Osteocyte (in vitro differentiated cells): ENCODE measurements at places on chromosomes 16 and 17. TPM values are rescaled to one million over a fixed set of nuclear protein-coding genes. Genes with fewer than 3 reads are reported as not detected.

DNA sequence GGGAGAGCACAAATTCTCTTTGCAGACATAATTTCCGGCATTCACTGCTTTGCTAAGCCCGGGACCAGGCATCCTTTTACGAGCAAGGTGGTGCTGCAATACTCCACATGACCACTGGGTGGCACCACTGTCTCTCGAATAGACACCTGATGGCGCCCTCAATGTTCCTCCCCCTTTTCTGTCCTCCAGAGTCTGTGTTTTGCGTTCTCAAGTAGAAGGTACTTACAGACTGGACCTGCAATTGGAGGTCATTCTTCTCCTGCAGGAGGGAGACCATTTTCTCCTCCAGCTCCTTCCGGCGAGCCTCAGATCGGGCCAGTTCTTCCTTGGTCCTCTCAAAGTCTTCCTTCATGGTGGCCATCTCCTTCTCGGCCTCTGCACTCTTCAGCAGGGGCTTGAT is 45.2 kb downstream of the MYH13 start:
- no peak overlapping the region for H3K27ac ChIP-seq
- H3K27me3 ChIP-seq = no peaks in the 10 kb centered on the region
- H3K4me3 ChIP-seq = no peak overlapping the region
- no peaks in the 10 kb centered on the region for H3K36me3 ChIP-seq
- H3K4me1 ChIP-seq = no peaks in the 10 kb centered on the region

The ICAM2 gene
- total RNA-seq = not detected in 2 replicates

The ALOX15 gene
- not detected in 2 replicates for total RNA-seq

The IL17C gene
- total RNA-seq = not detected in 2 replicates

DNA sequence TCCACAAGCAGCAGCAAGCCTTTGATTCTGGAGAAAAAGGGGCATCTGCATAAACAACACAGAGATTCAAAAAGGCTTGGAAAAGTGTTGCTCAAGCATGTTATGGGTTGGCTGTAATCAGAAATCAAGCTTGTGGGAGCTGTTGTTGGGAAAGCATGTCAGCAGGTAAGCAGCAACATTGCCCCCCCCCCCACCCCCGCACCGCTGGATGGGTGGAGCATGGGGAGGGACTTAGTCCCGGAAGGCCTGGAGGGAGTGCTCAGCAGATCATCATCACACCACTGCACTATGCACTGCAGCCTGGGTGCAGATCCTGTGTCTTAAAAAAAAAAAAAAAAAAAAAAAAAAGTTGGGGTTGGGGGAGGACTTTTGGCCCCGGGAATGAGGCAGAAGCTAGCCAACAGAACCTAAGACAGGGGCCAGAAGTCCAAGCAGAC is 16.8 kb upstream of the AKAP1 start:
- no peak overlapping the region for H3K4me3 ChIP-seq
- no peak overlapping the region for H3K27ac ChIP-seq
- no peak for DNase-seq
- peaks cover 16% of the 10 kb centered on the region for H3K27me3 ChIP-seq
- peaks cover 16% of the 10 kb centered on the region for H3K4me1 ChIP-seq

DNA sequence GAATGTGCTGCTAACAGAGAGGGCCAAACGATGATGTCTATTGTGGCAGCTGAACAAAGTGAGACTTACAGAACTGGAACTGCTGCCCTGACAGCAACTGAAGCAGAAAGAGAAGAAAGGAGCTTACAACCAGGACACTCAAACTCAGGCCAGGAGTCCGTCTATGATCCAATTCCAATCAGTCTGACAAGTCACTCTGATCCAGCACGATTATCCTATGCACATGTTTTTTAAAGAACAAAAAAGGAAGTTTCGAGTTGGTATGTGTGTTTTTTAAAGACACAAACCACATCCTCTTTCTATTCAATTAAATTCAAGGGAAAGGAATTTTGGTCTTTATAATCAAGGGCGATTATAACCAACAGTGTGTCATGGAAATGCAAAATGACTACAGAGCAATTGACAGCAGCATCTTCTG is 42.4 kb upstream of the MTMR4 start:
- no peak overlapping the region for H3K27ac ChIP-seq
- no peaks in the 10 kb centered on the region for H3K4me1 ChIP-seq
- H3K36me3 ChIP-seq = no peaks in the 10 kb centered on the region

DNA sequence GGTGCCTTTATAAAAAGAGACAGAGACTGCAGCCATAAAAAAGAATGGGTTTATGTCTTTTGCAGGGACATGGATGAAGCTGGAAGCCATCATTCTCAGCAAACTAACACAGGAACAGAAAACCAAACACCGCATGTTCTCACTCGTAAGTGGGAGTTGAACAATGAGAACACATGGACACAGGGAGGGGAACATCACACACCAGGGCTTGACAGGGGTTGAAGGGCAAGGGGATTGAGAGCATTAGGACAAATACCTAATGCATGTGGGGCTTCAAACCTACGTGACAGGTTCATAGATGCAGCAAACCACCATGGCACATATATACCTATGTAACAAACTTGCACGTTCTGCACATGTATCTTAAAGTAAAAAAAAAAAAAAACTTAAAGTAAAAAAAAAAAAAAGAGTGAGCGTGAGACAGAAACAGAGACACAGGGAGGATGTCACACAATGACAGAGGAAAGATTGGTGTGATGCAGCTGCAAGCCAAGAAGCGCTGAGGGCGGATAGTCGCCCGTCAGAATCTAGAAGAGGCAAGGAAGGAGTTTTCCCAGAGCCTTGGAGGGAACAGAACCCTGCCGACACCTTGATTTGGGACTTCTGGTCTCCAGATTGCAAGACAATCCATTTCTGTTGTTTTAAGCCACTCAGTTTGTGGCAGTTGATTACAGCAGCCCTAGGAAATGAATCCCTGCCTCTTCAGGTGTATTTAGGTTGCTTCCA is 27.4 kb upstream of the TNS4 start:
- no peak overlapping the region for H3K4me3 ChIP-seq
- no peak overlapping the region for H3K27ac ChIP-seq
- no peak for DNase-seq
- H3K36me3 ChIP-seq = peaks cover 6% of the 10 kb centered on the region

The C1QTNF8 gene
- not detected in 2 replicates for total RNA-seq

DNA sequence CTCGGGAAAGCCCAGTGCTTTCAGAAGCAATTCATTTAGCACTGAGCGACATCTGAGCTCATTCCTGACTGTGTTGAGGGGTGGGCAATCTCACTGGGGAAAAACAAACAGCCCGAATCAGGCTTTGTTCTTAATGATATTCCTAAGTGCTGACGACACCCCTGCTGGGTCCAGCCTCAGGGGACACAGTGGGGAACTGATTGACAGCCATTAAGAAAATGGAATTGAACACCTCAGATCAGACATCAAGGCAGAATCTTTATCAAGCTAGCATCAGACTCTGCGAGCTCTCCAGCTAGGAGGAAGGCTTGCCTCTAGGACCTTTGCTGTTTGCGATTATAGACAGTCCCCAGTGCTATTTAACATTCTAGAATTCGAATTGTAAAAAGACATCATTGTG is 22.5 kb upstream of the LYRM9 start:
- no peak overlapping the region for H3K4me3 ChIP-seq
- H3K36me3 ChIP-seq = no peaks in the 10 kb centered on the region
- no peak overlapping the region for H3K27ac ChIP-seq

The NSF gene
- total RNA-seq = 48.0 and 48.8 TPM in 2 replicates

GRCh38 chr17:20094777-20095176 is 85.6 kb downstream of the SPECC1 start:
- peaks cover 41% of the 10 kb centered on the region for H3K4me1 ChIP-seq
- no peaks in the 10 kb centered on the region for H3K36me3 ChIP-seq
- no peak overlapping the region for H3K4me3 ChIP-seq

DNA sequence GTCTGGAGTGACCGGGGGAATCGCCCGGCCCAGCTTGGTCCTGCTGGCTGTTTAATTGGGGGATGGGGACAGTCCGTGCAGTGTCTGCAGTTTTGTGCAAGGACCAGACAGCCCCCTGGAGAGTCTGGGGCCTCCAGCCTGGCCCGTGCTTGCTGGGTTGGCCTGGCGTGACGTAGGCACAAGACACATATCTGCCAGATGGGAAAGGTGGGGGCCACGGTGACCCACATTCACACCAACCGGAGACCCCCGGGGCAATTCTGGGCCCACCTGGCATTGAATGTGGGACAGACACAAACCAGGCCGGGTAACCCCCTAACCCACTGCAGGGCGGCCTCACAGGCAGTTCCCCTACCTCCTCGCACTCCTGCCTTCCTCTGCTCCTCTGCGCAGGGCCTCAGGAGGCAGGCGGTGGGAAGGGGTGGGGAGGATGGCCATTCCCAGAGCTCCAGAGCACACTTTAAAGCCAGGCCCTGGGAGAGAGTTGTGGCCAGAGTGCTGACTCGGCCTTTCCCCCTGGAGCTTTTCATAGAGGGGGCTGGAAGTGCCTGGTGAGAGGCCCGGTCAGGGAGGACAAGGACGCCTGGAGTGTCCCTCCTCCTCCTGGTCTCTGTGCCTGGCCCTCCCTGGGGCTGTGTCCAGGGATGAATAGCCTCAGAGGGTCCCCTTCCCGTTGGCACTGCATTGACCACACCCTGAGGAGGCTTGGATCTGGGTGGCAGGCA is 1.5 kb downstream of the MRC2 start:
- H3K4me1 ChIP-seq = peaks cover 62% of the 10 kb centered on the region
- H3K27me3 ChIP-seq = no peaks in the 10 kb centered on the region
- DNase-seq = peak; percentile 88

DNA sequence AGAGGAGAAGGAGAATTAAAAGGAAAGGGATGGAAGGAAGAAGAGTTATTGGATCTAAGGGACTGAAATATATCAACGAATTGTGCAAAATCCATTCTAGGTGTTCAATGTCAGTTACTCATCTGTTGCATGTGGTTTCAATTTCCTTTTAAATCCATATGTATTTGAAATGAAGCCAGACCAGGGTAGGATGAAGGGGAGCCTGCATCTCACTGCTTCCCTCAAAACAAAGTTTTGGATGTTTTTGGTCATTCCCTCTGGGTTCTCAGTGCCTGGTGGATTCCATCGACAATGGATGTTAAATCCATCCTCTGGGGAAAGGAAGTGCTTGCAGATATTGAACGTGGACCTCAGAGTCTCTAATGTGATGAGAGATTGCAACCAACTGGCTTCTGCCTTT is 103.5 kb upstream of the XYLT1 start:
- H3K4me1 ChIP-seq = no peaks in the 10 kb centered on the region
- H3K36me3 ChIP-seq = no peaks in the 10 kb centered on the region
- H3K27me3 ChIP-seq = no peaks in the 10 kb centered on the region
- no peak overlapping the region for H3K27ac ChIP-seq
- no peak overlapping the region for H3K4me3 ChIP-seq
- DNase-seq = no peak

The CCL1 gene
- not detected in 2 replicates for total RNA-seq

DNA sequence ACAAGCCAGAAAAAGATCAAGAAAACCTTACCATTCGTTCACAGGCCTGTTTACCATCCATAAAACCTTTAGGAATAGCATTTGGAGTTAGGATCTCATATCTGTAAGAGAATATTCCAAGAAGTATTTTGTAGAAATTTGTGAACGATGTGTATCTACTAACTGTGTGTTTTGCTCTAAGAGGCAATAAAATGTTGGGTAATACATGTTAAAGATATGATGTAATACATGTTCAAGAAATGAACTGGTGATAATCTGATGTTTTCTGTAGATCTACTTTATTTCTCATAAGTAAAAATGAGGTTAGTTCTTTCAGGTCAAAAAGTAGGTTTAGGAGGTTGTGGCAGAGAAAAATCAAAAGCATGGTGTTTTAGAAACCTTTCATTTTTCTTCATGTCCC is 83.2 kb downstream of the NDEL1 start:
- no peak overlapping the region for H3K4me3 ChIP-seq
- peaks cover 45% of the 10 kb centered on the region for H3K36me3 ChIP-seq
- no peaks in the 10 kb centered on the region for H3K27me3 ChIP-seq
- no peak overlapping the region for H3K27ac ChIP-seq
- no peak for DNase-seq

DNA sequence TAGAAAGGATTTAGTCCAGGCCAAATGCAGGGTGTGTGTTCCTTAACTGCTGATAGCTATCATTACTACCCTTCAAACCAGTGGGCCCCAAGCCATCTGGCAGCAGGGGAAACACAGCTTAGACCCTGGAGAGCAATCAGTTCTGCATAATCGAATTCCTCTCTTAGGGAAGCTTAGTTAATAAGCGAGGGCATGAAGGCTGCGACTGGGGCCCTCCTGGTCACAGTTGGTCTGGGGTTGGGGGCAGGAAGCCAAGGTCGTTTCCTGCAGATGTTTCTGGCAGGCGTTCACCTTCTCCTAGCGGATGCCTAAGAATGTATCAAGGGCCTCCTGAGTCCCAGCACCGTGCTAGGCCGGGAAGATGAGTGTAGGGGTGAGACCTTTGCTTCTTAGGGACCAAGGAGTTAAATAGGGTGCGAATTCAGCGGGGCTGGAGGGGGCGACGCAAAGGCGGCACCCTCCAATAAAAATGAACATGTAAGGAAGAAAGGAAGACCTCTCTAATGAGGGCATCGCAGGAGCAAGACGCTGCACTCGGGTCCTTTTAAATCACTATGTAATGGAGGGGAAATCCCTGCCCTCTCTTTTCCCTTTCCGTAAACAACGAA is 16.5 kb upstream of the EEF2K start:
- H3K4me3 ChIP-seq = peak overlapping the region; percentile 91
- H3K27ac ChIP-seq = peak overlapping the region; percentile 27
- no peak for DNase-seq
- no peaks in the 10 kb centered on the region for H3K36me3 ChIP-seq
- peaks cover 3% of the 10 kb centered on the region for H3K27me3 ChIP-seq

DNA sequence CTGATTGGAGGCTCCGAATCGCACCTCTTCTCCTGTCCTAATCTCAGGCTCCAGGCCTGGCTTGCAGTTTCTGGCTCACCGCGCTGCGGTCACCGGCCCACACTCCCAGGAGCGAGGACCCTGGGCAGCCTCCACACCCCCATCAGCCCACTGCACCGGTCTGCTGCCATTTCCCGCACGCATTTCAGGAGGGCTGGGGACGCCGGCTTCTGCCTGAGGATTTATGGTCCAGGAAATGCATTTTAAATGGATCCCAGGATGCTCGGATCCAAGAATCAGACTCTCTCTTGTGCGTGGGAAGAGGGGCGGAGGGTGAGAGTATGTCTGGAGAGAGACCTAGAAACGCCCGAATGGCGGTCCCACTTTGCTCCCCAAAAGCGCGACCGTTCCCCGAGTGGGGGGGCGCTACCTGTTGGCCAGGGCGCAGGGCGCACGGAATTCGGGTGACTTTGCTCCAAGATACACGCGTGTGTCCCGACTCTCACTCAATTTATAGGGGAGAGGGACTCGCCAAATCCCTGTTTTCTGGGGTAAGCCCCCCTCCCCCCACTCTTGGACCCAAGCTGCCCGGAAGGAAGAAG is 817 bp upstream of the JPH3 start:
- H3K36me3 ChIP-seq = no peaks in the 10 kb centered on the region
- no peak for DNase-seq
- peak overlapping the region; percentile 68 for H3K4me3 ChIP-seq
- peaks cover 66% of the 10 kb centered on the region for H3K27me3 ChIP-seq
- H3K4me1 ChIP-seq = peaks cover 17% of the 10 kb centered on the region
- no peak overlapping the region for H3K27ac ChIP-seq
